Smooth muscle cell of the umbilical artery (primary cell): ENCODE measurements at places on chromosomes 12 and 14. TPM values are rescaled to one million over a fixed set of nuclear protein-coding genes. Genes with fewer than 3 reads are reported as not detected.

LRRC43 gene
- total RNA-seq = 0.89 and 1.1 TPM in 2 replicates

SLC25A3 gene
- total RNA-seq = 593 and 623 TPM in 2 replicates

NOXRED1 gene
- 0.55 TPM in 1 of 2 replicates, not detected in the other for total RNA-seq

IL23A gene
- total RNA-seq = not detected in 2 replicates

PIP4P1 gene
- total RNA-seq = 17.3 and 20.2 TPM in 2 replicates

A2ML1 gene
- total RNA-seq = not detected in 2 replicates
